HFFc6 (cell line): ENCODE measurements at places on chromosomes 3 and 15. TPM values are rescaled to one million over a fixed set of nuclear protein-coding genes. Genes with fewer than 3 reads are reported as not detected.

Gene FOXL2
- 0.97 and 6.2 TPM in 2 replicates for total RNA-seq

Gene ISG20
- 0.82 to 1.1 TPM (median 1.0 TPM) in 3 replicates for total RNA-seq

Gene MASP1
- total RNA-seq: 28.6 to 108 TPM (median 36.8 TPM) in 3 replicates

Gene GDPGP1
- total RNA-seq: 5.0 to 5.3 TPM (median 5.3 TPM) in 3 replicates

Gene ATP13A4
- not detected in 3 replicates for total RNA-seq

Gene DPPA4
- total RNA-seq: 1.3 TPM in 1 of 3 replicates, not detected in the others

Gene FBXO40
- total RNA-seq: not detected in 3 replicates

Gene CACNA2D3
- 0.14 to 0.35 TPM (median 0.15 TPM) in 3 replicates for total RNA-seq

GRCh38 chr3:64388886-64389285, 163.6 kb upstream of the PRICKLE2 start:
- H3K36me3 ChIP-seq: no peaks in the 10 kb centered on the region
- no peak overlapping the region for H3K27ac ChIP-seq
- H3K4me1 ChIP-seq: peaks cover 14% of the 10 kb centered on the region

- H3K4me1 ChIP-seq: peaks cover 23% of the 10 kb centered on the region
- H3K27ac ChIP-seq: no peak overlapping the region
- no peak for DNase-seq
- peaks cover 18% of the 10 kb centered on the region for H3K36me3 ChIP-seq
- H3K4me3 ChIP-seq: no peak overlapping the region
These were observed 9.5 kb downstream of the IFT122 start for GRCh38 chr3:129449279-129450115.

DNA sequence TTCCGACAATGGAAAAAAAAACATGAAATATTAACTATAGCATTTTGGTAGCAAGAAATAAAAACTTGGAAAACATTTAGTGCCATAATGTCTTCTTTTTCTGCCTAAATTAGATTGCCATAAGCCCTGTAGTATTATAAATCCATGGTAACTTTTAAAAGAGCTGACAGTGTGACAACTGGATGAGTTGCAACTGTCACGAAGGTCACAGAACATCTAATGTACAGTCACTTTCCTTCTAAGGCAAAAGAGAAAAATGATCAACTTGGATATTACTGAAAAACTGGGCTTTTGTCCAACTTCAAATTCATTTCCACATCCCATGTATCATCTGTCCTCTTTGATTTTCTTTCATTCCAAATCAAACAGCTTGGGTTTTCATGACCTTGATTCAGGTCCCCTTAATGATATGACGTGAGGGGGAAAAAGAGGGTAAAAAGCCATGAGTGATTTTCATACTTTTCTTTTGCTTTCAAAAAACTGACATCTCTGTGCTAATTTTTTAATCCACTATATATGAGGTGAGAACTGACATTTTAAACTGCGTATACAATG, 602 bp downstream of the CPB1 start:
- no peak for DNase-seq
- no peak overlapping the region for H3K27ac ChIP-seq
- H3K4me1 ChIP-seq: no peaks in the 10 kb centered on the region
- peaks cover 8% of the 10 kb centered on the region for H3K27me3 ChIP-seq
- no peaks in the 10 kb centered on the region for H3K36me3 ChIP-seq
- H3K4me3 ChIP-seq: no peak overlapping the region

GRCh38 chr3:111473550-111473949, 68.4 kb upstream of the CD96 start:
- H3K27ac ChIP-seq: no peak overlapping the region
- peaks cover 11% of the 10 kb centered on the region for H3K27me3 ChIP-seq
- no peak for DNase-seq
- H3K36me3 ChIP-seq: no peaks in the 10 kb centered on the region
- H3K4me3 ChIP-seq: no peak overlapping the region
- H3K4me1 ChIP-seq: peaks cover 6% of the 10 kb centered on the region; the same call in 1 of the 2 replicates

DNA sequence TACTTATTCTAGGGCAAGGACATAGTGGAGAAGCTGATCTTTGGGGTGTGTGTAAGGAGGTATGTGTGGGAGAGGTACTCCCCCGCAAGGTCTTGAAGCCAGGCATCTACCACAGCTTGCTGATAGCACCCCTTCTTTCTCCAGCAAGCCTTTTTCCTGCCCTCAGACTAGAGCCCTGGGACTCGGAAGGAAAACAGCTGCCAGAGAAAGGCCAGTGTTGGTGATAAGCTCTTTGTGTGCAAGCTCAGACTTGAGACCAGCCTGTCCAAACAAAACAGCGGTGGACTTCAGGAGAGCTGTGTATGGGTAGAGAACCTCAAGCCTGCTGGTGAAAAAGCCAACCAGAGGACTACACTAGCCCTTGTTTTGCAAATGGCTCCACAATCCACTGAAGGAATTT, 1028.6 kb downstream of the MCTP2 start:
- H3K27me3 ChIP-seq: no peaks in the 10 kb centered on the region
- peaks cover 68% of the 10 kb centered on the region for H3K4me1 ChIP-seq
- H3K36me3 ChIP-seq: no peaks in the 10 kb centered on the region
- DNase-seq: no peak

- no peak overlapping the region for H3K4me3 ChIP-seq
- H3K27ac ChIP-seq: no peak overlapping the region
- no peaks in the 10 kb centered on the region for H3K4me1 ChIP-seq
- DNase-seq: no peak
- H3K36me3 ChIP-seq: no peaks in the 10 kb centered on the region
These were observed 15.0 kb upstream of the RORA start for GRCh38 chr15:61243983-61244593.

GRCh38 chr3:58296843-58297242, 9.2 kb upstream of the RPP14 start:
- H3K27ac ChIP-seq: no peak overlapping the region
- H3K27me3 ChIP-seq: peaks cover 8% of the 10 kb centered on the region; the same call in 1 of the 2 replicates
- no peaks in the 10 kb centered on the region for H3K36me3 ChIP-seq
- H3K4me3 ChIP-seq: no peak overlapping the region

GRCh38 chr15:39443659-39444219, 137.1 kb upstream of the THBS1 start:
- peaks cover 2% of the 10 kb centered on the region; the same call in 1 of the 2 replicates for H3K27me3 ChIP-seq
- H3K4me1 ChIP-seq: peaks cover 28% of the 10 kb centered on the region
- no peak for DNase-seq
- peaks cover 8% of the 10 kb centered on the region; the same call in 1 of the 2 replicates for H3K36me3 ChIP-seq

GRCh38 chr3:154180836-154181691, 59.9 kb downstream of the ARHGEF26 start:
- no peaks in the 10 kb centered on the region; the same call in 1 of the 2 replicates for H3K27me3 ChIP-seq
- no peak for DNase-seq
- no peaks in the 10 kb centered on the region for H3K4me1 ChIP-seq
- H3K4me3 ChIP-seq: no peak overlapping the region
- H3K36me3 ChIP-seq: no peaks in the 10 kb centered on the region

DNA sequence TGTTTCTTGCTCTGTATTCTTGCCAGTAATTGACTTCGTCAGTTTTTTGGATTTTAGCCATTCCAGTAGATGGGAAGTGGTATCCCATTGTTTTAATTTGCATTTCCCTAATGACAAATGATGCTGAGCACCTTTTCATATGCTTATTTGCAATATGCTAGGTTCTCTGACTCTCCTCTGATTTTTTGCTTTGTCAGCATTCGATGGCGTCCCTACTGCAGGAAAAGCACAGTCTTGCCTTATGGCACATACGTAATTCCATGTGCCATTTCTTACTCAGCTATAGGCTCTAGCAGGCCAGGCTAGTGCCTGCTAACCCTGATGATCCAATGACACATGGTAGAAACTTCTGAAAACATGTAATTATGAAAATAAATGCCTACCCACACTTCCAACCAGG, 239.2 kb upstream of the ATP10A start:
- H3K27me3 ChIP-seq: peaks cover 6% of the 10 kb centered on the region
- peaks cover 23% of the 10 kb centered on the region for H3K4me1 ChIP-seq
- H3K36me3 ChIP-seq: no peaks in the 10 kb centered on the region; the same call in 1 of the 2 replicates
- peak overlapping the region; percentile 77; the same call in 1 of the 2 replicates for H3K4me3 ChIP-seq
- H3K27ac ChIP-seq: no peak overlapping the region
- DNase-seq: no peak

DNA sequence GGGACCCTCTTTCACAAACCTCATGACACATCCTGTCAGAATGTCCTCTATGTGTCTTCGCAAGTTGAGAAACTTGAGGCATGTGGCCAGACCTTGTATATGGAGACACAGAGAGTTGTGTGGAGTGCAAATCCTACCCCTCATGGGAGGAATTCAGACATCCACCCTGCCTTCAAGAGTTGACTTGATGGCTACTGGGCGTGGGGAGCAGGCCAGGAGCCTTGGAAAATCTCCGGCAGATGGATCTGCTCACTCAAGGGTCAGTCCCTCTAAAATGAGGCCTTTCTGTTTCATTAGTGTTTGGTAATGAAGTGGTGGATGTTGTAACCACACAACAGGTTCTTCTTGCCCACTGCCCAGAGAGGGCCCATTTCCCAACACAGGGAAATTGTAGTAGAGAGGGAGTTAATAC, 79.0 kb downstream of the ASB7 start:
- H3K4me1 ChIP-seq: peaks cover 4% of the 10 kb centered on the region
- no peak overlapping the region for H3K27ac ChIP-seq
- H3K36me3 ChIP-seq: no peaks in the 10 kb centered on the region
- H3K27me3 ChIP-seq: peaks cover 4% of the 10 kb centered on the region; the same call in 1 of the 2 replicates

GRCh38 chr15:38196076-38196475, 56.6 kb upstream of the SPRED1 start:
- peaks cover 16% of the 10 kb centered on the region for H3K4me1 ChIP-seq
- DNase-seq: no peak
- no peak overlapping the region for H3K4me3 ChIP-seq
- no peaks in the 10 kb centered on the region for H3K36me3 ChIP-seq
- peaks cover 15% of the 10 kb centered on the region for H3K27me3 ChIP-seq

GRCh38 chr3:133491481-133492059, 81.9 kb upstream of the CDV3 start:
- H3K4me3 ChIP-seq: no peak overlapping the region
- no peaks in the 10 kb centered on the region for H3K36me3 ChIP-seq
- no peak overlapping the region for H3K27ac ChIP-seq
- DNase-seq: no peak

- H3K27ac ChIP-seq: no peak overlapping the region
- peaks cover 60% of the 10 kb centered on the region for H3K4me1 ChIP-seq
- H3K4me3 ChIP-seq: no peak overlapping the region
- peaks cover 14% of the 10 kb centered on the region for H3K36me3 ChIP-seq
- no peak for DNase-seq
- peaks cover 10% of the 10 kb centered on the region for H3K27me3 ChIP-seq
These were observed 2.8 kb upstream of the PKM start for GRCh38 chr15:72233769-72234168.

- peak overlapping the region; percentile 34 for H3K27ac ChIP-seq
- peak overlapping the region; percentile 22 for H3K4me3 ChIP-seq
- no peaks in the 10 kb centered on the region for H3K36me3 ChIP-seq
- peaks cover 2% of the 10 kb centered on the region; the same call in 1 of the 2 replicates for H3K27me3 ChIP-seq
These were observed 379.3 kb downstream of the NTRK3 start for GRCh38 chr15:87877114-87877810.

DNA sequence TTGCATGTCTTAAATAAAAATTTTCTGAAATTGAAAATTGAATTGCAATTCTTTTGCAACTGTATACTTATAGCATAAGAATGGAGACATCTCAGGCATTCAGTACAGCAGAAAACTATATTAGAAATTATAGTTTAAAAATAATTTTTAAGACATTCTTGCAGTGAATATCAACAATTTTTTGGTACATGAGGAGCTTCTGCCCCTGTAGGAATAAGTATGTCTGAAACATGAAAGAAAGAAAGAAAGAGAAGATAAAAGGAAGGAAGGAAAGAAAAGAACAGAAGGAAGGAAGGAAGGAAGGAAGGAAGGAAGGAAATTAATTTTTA, 165.0 kb downstream of the GMNC start:
- no peak for DNase-seq
- peak overlapping the region; percentile 36; the same call in 1 of the 2 replicates for H3K4me3 ChIP-seq
- peaks cover 14% of the 10 kb centered on the region for H3K4me1 ChIP-seq
- H3K27me3 ChIP-seq: peaks cover 3% of the 10 kb centered on the region

GRCh38 chr3:40574661-40575060, 49.9 kb downstream of the ZNF621 start:
- H3K4me3 ChIP-seq: no peak overlapping the region
- no peaks in the 10 kb centered on the region for H3K4me1 ChIP-seq
- H3K27ac ChIP-seq: no peak overlapping the region
- H3K27me3 ChIP-seq: peaks cover 13% of the 10 kb centered on the region

DNA sequence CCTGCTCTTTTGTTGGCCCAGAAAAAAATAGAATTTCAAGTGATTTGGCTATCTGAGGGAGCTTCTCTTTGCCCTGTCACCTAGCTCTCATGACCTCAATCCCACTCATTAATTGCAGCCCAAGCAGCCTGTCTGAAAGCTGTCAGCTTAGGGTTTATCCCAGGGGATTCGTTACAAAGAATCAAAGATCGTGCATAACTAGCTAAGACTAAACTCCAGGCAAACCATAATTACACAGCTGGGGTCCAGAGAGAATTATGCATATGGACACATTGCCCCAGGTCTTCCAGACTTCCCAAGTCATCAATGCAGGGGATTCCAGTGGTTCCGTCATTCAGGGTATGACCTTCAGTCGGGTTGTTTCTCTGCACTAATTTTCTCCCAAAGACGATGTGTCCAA, 91.6 kb upstream of the CBLB start:
- H3K4me3 ChIP-seq: no peak overlapping the region
- peaks cover 15% of the 10 kb centered on the region for H3K36me3 ChIP-seq
- no peaks in the 10 kb centered on the region for H3K27me3 ChIP-seq
- no peak for DNase-seq
- H3K4me1 ChIP-seq: peaks cover 63% of the 10 kb centered on the region

- H3K27me3 ChIP-seq: peaks cover 1% of the 10 kb centered on the region; the same call in 1 of the 2 replicates
- DNase-seq: no peak
- H3K27ac ChIP-seq: no peak overlapping the region
- H3K4me1 ChIP-seq: peaks cover 5% of the 10 kb centered on the region; the same call in 1 of the 2 replicates
These were observed 109.0 kb upstream of the TBL1XR1 start for GRCh38 chr3:177306252-177306651.

DNA sequence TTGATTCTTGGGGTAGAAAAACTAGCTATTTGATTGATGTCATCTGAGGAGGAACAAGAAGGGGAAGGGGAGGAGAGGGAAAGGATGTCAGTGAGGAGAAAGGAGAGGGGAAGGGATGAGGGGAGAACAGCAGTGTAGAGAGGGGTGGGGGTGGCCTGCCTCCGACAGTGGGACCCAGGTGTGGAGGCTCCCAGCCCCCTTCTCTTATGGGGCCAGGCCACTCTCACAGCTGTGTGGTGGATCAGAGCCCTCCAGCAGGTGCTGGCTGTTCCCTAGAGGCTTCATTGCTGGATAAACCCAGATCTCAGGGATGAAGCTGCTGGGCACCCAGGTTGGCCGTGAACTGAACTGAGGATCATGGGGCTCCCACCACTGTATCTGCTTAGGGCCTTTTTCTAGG, 264.5 kb downstream of the CHST2 start:
- H3K27me3 ChIP-seq: no peaks in the 10 kb centered on the region; the same call in 1 of the 2 replicates
- H3K27ac ChIP-seq: no peak overlapping the region
- no peaks in the 10 kb centered on the region for H3K36me3 ChIP-seq
- no peak for DNase-seq
- no peaks in the 10 kb centered on the region for H3K4me1 ChIP-seq

GRCh38 chr3:122974764-122975162, 52.8 kb downstream of the SEMA5B start:
- H3K27ac ChIP-seq: no peak overlapping the region
- no peak for DNase-seq
- H3K36me3 ChIP-seq: no peaks in the 10 kb centered on the region
- peaks cover 40% of the 10 kb centered on the region for H3K4me1 ChIP-seq
- peaks cover 50% of the 10 kb centered on the region for H3K27me3 ChIP-seq
